ENCODE measurements at places on chromosomes 13 and 19.

- DNase-seq, result peak; percentile 17
Observed at GRCh38 chr13:78160793-78161192, 242.2 kb upstream of the EDNRB start.

GRCh38 chr13:59664586-59664985, 499.1 kb downstream of the DIAPH3 start:
- DNase-seq, result no peak

DNA sequence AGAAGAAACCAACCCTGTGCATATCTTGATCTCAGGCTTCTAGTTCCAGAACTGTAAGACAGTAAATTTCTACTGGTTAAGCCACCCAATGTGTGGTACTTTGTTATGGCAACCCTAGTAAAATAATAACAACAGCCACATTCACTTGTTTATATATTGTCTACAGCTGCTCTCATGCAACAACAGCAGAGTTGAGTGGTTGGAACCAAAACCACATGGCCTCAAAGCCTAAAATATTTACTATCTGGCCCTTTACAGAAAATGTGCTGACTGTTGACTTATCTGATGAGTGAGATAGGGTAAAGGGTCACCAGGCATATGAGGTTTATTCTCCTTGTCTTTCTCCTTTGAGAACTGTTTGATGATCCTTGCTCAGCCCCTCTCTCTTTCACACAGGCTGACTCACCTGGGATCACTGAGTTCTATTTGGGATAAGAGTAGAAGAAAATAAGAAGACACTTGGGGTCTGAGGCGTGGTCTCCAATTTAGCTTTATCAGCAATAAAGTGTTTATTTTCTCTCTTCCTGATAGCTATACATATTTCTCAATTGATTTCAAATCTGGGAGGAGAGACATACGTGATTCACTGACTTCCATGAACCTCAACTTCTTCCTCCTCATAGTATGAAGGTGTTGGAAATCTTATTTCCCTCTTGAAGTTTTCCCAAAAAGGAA, 227.5 kb upstream of the STARD13 start:
- DNase-seq, result no peak

- DNase-seq, result no peak
Observed at GRCh38 chr13:49789968-49790367, 2.5 kb downstream of the KPNA3 start.

DNA sequence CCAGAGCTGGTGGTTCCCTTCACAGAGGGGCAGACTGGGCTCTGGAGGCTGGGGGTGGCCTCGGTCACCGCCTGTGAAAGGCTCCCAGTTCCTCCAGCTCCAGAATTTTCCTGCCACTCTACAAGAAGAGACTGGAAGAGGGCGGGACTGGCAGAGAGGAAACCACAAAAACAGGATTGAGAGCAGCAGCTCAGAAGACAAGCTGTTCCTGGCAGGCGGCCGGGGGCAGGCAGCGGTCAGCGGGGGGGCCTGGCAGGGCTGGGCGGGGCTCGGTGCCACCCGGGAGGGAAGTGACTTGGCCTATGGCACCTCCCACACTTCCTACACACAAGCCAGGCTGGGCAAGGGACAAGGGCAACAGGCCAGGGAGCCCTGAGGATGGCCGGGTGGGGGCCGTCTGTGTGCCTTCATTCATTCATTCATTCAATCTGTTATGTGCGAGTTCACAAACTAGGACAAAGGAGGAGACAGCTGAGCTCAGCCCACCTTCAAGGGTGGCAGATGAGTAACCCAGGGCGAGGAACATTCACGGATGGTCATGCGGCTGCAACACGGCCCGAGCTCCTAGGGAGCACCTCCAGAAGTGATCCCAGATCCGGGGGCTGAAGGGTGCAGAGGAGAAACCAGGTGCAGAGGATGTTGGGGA, 16.9 kb upstream of the BTBD2 start:
- peak; percentile 93 for DNase-seq

- no peak for DNase-seq
Observed at GRCh38 chr19:49256691-49257090, 68.3 kb downstream of the SLC6A16 start.

DNA sequence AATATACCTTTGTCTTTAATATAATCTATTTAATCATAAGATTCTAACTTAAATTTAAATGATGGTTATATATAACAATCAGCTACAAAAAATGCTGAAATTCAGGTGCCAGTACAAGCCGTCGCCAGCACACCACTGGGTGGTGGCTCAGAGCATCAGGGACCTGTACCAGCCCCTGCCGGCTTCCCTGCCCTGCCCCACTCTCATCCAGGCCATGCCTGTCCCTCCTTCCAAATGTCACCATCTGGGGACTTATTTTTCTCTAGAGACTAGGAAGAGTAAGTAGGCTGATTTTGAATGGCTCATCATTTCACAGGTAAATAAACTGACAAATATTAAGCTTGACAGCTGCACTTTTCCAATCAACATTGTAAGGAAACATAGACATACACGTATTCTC, 1.6 kb downstream of the METTL21C start:
- no peak for DNase-seq

DNA sequence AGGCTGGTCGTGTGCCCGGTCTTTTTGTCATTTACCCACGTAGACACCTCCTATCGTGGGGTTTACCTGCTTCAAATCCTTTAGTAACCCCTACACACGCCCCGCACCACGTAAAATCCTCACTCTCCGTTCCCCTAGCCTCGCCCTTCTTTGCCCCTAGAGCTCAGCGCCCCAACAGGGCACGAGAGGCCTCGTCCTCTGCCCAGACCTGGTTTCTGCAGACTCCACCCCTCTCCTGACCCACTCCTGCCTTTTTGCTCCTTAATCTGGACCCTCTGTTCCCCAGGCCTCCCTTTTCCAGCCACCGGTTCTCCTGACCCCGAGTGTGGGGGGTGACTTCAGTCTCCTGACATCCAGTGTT, 412 bp downstream of the ZNF528 start:
- DNase-seq, result no peak

DNA sequence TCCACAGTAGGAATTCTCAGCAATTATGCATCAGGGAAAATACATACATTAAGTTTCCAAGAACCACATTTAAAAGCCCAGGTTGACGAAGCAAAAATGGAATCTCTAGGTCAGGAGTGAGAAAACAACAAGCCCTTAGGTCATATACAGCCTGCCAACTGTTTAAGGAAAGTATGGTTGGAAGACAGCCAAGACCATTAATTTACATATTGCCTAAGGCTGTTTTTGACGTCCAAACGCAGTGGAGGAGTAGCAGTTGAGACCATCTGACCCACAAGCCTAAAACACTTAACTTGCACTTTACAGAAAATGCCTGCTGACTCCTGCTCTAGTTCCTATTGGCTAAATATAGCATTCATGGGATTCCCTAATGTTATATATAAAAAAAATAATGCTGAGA, 299.0 kb downstream of the ITGBL1 start:
- DNase-seq, result peak; percentile 82

- no peak for DNase-seq
Observed at GRCh38 chr19:41403181-41403970, 5.8 kb downstream of the BCKDHA start.

DNA sequence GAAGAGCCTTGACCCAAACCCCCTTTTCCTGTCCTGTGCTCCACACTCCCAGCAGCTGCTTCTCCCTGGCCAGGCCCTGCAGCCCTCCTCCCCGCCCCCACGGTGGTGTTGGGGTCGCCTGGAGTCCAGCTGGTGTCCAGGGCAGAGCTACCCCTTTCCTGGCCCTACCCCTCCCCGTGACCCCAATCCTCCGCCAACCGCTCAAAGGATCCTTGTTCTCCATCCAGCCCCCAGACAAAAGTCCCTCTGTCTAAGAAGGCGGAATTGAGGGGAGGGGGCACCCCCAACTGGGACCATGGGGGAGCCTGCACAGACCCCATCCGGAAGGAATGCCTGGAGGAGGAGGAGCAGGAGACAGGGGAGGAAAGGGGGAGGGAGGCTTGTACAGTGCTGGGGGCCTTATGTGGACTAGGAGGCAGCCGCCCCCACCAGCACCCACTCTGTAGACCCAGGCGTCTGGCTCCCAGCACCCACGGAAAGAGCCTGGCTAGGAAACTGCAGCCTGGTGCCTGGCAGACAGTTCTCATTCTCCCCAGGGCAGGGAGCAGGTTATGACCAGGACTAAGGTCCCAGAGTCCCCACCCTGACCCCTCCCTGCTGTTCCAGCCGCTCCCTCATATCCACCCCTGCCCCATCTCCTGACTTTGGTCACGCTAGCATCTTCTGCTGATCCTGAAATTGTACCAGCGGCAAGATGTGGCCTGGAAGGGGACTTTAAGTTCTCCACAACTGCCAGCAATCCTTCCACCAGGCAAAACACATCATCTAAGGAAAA, at the start of gene FXYD3:
TSS of gene FXYD3 (plus strand) at position 647 of the 775 bp plus-strand sequence. CDS start 3,554 bp downstream, outside the sequence.
- DNase-seq, result no peak

DNA sequence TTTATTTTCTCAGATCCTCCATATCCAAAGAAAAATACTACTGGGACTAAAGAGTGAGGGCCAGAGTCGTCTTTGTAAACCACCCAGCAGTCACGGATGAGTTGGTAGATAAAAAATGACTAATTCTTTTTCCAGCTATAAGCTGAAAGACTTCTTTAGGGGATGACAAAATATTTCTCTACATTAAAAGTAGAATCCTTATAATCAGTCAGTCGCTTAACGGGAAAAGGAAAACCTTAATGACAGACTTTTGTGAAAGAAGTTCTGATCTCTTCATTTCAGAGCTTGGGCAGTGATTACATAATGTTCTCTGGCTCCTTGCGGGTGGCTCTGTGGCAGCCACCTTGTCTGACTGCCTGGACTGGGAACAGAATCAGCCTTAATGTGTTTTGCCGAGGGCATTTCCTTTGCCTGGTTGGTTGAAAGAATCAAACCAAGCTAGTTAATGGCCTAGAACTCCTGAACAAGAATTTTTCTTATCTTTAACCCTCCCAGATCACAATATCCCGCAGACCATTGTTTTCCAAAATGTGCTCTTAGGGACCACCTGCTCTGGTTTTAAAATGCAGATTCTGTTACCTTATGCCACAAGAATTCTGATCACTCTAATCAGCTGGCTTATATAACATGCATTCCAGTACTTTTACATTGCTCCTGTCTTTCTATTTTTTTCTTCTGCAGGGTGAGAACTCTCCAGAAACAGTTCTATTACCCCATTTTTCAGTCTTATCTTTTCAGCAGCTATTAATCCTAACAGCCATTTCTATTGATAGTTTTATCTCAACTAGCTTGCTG, 2.5 kb downstream of the ITM2B start:
- DNase-seq, result no peak

DNA sequence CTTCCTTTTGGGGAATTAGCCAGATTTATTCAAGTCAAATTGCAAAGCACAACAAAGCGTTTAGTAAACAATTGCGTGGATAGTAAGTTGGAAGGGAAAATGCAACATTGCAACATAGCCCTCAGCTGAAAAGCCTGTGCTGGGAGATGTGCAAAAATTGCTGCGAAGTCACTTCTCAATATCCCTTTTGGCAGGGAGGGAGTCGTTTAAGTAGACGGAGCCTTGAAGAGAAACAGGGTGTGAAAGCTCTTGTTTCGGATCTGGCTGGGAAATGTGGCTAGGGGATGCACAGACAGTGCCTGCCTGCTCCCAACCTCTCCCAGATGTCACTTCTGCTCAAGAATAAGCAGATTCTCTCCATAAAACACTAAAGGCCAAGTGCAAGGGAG, 56.8 kb downstream of the SLC7A1 start:
- DNase-seq, result no peak

GRCh38 chr19:336067-336614, 8.5 kb downstream of the MIER2 start:
- no peak for DNase-seq

- no peak for DNase-seq
Observed at GRCh38 chr13:51283371-51283770, 56.1 kb upstream of the SERPINE3 start.

DNA sequence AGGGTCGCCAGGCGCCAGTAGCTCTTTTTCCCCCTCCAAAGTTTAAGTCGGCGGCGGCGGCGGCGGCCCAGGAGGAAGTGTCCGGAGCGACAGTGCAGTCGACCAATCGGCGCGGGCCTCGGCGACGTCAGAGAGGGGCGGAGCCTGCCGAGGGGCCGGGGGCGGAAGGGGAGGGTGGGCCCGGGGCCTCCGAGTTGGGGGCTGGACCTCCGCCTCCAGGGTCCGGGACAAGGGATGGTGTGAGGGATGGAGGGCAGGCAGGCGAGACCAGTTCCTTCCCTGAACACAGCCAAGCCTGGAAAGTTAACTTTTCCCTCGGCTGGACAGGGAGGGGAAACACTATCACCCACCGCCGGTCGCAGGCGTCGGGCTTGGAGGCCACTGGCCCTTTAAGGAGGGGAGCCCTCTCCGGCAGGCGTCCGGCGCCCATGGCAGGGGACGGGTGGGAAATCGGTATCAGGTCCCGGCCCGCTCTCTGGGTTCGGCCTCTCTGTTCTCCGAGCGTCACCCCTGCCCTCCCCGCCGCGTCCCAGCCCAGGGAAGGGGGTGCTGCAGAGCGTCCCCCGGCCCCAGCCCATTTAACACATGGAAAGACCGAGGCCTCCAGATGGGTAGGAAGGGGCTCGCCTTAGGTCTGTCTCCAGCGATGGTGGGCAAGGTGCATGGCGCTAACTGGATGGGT, at the start of gene PRKD2:
TSS of gene PRKD2 (minus strand) at position 81 of the 682 bp plus-strand sequence. CDS start 744 bp downstream, outside the sequence.
- peak; percentile 87 for DNase-seq

DNA sequence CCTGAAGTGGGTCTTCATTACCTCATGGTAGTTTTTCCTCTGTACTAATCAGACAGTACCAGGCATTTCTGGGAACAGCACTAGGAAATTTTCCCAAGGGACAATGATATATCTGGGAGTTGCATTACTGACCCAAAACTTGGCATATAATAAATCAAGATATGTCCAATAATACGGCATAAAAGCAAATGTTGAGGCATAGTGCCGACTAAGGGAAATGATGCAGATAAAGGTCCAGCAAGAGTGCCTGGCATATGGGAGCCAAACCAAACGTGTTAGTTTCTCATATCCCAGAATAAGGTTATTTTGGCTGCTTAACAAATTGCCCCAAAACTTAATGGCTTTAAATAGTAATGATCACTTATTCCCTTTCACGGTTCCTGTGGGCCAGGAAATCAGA, 12.1 kb upstream of the TDRD3 start:
- DNase-seq, result peak; percentile 3

DNA sequence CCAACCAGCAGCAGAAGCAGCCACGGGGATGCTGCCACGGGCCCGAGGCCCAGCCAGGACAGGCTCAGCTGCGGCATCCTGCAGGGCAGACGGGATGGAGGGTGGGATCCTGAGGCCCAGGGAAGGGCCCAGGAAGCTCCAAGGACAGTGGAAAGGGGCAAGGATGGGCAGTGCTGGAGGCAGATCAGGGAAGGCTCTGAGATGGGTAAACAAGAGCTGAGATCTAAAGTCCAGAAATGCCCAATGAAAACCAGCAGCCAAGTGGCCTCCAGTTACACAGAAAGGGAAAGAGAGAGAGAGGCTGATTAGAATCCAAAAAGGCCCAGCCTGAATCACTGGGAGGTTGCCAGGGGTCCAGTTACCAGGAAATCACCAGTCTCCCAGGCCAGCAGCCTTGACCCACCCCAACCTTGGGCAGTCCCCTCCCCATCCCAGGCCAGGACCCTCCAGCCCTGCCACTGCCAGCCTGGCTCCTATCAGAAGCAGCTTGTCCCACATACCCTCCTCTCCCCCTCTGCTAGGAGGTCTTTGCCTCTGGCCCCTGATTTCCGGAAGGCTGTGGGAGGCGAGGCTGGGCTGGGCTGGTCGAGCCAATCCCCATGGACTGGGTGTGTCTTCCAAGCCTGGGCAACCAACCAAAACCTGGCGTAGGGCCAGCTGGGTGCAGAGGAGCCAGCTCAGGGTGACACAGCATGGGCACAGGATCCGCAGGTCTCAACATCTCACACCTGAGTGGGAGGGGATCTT, at the start of gene CYP4F11:
TSS of gene CYP4F11 (minus strand) at position 198 of the 747 bp plus-strand sequence. CDS start at position 77, 121 bp downstream.
- DNase-seq, result peak; percentile 5

GRCh38 chr19:13946414-13946813, 5.9 kb upstream of the DCAF15 start:
- no peak for DNase-seq
